T-helper 1 cell (primary cell): ENCODE measurements at places on chromosomes 4 and X.

- no peak for DNase-seq
Observed at GRCh38 chr4:42344749-42345148, 52.5 kb upstream of the SHISA3 start.

- DNase-seq: no peak
Observed at GRCh38 chrX:136825771-136826170, 45.0 kb upstream of the ARHGEF6 start.

DNA sequence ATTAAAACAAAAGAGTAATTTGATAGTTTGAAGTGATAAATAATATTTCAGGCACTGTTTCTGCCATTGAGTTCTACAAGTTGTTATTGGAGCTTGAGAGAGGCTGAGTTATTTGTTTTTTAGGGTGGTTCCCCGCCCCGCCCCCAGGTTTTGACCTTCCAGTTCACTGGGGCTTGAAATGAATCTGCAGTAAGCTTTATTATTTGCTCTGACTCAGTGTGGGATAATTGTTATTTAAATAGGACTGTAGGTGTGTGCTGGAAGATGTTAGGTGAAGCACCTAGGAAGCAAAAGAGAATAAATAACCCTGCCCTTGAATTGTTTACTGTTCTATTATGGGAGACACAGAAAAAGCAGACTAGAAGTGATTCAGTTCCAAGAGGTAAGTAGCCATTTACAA lies 81.2 kb upstream of the KCNIP4 start:
- DNase-seq: no peak

GRCh38 chrX:68686097-68686977 lies 38.9 kb downstream of the STARD8 start:
- no peak for DNase-seq

DNA sequence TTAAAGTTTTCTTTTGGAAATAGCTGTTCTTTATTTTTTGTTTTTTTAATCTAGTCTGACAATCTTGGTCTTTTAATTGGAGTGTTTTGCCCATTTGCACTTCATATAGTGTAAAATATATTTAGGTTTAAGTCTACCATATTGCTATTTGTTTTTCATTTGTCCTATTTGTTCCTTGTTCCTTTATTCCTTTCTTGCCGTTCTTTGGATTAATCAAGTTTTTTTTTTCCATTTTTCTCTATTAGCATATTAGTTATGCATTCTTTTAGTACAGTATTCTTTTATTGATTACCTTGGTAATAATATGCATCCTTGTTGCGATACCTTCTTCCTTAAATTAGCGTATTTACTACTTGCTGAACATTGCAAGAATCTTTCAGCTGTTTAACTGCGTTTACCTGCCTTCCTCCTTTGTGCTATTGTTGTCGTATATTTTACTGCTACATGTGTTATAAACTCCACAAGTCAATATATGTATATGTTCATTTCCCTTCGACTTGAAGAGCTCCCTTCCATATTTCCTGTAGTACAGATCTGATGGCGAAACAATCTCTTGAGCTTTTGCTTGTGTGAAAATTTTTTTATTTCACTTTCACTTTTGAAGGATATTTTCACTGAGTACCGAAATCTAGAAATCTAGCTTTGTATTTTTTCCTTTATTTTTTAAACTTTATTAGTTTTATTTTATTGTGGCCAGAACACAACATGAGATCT lies 23.9 kb upstream of the RNF212 start:
- peak; percentile 35 for DNase-seq

- DNase-seq: no peak
Observed at GRCh38 chrX:70038951-70039350, 10.8 kb downstream of the AWAT2 start.

DNA sequence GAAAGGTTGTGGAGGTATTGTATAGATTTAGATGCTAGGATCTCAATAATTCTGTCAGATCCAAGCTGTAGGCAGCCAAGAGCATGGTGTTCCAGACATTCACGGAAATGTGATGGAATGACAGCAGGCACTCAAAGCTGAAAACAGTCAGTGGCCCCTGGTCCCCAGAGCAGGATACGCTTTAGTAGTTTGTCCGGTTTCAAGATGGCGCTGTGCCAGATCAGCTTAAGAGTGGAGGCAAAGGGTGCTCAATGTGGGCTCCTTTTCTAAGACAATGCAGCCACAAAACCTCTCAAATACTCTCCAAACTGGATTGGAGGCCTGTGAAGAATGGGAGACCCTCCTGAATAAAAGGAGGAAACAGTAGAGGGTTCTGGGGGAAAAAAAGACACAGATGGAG lies 291.2 kb upstream of the HS3ST1 start:
- DNase-seq: no peak

DNA sequence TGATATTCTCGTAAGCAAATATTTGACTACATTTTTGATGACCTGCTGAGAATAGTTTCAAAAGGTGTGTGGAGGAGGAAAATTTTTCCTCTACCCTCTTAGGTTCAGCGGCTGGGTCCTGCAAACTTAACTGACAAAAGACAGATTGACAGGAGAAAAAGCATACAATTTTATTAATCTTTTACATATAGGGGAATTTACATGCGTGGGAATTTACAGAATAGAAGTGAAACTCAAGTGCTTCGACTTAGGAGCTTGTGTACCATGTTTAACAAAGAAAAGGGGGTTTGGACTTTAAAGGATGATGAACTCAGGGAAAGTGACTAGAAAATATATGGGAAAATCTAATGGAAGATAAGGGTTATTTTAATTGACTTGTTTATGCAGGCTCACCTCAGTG lies 2.5 kb downstream of the HERC6 start:
- DNase-seq: no peak

- DNase-seq: no peak
Observed at GRCh38 chr4:98516441-98517217, 141.8 kb downstream of the TSPAN5 start.

GRCh38 chrX:70427365-70427764 lies 4.3 kb downstream of the GDPD2 start:
- DNase-seq: no peak

GRCh38 chrX:150240643-150240970 lies 122.5 kb upstream of the MAMLD1 start:
- no peak for DNase-seq

GRCh38 chr4:165360041-165360695 lies 18.6 kb upstream of the CPE start:
- DNase-seq: no peak

DNA sequence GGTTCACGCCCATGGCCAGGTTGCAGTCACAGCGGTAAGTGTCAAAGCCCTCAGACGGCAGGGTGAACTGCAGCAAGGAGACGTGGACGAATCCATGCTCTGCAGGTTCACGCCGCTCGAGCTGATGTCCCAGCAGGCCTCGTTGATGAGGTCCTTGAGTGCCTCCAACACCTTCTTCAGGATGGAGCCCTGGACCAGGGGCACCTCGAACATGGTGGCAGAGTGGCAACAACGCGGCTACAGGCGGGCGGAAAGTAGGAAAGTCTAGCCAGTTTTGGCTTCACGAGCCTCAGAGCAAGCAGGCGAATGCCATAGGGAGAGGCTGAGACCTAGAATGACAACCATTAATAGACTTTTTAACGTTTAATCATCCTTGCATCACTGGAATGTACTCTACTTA lies 485.9 kb downstream of the ZNF674 start:
- no peak for DNase-seq

GRCh38 chrX:38407126-38407525 lies 54.7 kb downstream of the OTC start:
- DNase-seq: no peak

- DNase-seq: no peak
Observed at GRCh38 chr4:173919196-173919595, 364.3 kb downstream of the FBXO8 start.

- DNase-seq: no peak
Observed at GRCh38 chr4:154421618-154422017, 70.0 kb downstream of the DCHS2 start.

DNA sequence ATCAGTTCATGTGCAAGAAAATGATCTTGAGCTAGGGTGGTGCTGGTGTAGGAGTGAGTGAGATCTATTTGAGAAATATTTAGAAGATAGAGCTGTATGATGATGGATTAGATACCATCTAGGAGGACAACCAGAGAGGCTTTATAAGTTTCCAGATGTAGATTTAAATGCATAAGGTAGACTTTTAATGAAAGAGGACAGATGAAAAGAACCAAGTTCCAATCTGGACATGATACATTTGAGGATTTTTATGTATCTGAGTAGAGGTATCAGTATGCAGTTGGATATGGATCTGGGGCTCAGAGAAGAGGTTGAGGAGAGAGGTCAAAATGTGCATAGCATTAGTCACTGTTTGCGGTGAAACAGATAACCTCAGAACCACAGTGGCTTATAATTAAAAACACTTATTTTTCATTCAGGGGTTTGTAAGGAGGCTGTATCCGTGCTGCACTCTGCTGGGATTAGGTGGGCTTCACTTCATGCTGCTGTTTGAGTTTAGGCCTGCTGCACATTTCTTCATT lies 348.7 kb downstream of the BMPR1B start:
- no peak for DNase-seq

DNA sequence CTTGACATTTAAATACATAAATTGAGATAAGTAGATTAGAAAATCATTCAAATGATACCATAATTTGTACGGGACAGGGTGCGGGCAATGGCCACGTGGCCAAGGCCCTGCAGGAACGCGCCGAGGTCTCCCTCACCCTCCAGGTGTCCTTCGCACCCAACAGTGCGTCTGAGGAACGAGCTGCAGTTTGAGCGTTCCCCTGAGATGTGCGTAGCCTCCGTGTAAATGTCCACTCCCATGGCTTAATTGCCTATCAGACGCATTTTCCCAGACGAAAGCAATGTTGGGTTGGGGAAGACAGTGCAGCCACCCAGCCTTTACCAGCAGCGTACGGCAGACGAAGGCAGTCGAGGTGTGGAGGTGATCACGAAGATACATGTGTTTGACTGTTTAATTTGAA lies 56.4 kb downstream of the CPLX1 start:
- no peak for DNase-seq

GRCh38 chrX:13367950-13368349 lies 48.1 kb upstream of the ATXN3L start:
- DNase-seq: no peak

DNA sequence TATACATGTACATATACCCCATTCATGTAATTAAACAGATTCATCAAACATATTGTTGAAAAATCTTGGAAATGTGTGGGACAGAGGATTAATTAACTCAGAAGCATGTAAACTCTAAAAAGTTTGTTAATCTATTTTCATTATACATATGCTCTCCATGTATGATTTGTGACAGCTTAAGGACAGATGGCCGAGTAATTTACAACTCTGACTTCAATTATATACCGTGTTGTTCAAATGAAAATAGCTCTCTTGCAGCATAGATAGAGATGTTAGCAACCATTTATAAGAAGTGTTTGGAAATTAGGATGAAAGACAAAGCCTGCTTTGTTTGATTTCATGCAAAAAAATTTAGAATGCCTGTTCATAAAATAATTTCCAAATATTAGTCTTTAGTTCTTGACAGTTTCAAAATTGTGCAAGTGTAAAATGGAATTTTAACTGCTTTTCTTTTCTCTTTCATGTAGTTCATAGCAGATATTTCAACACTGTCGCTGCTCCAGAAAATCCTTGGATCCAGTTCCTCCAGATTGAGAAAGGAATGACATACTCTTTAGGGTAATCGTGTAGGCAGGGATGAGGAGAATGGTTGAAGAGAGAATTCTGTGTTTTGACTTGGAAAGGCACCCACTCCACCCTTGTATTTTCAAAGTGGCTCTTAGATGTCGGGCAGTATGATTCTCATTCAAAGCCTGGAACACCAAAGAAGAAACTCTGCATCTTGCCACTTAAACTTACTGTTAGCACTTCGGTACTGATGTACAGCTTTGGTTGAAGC lies 23.1 kb downstream of the AFF2 start:
- no peak for DNase-seq
